ENCODE measurements at places on chromosomes 3 and 15.
A peak's percentile ranks its signal among the peaks of the same experiment; 100 is the strongest.

DNA sequence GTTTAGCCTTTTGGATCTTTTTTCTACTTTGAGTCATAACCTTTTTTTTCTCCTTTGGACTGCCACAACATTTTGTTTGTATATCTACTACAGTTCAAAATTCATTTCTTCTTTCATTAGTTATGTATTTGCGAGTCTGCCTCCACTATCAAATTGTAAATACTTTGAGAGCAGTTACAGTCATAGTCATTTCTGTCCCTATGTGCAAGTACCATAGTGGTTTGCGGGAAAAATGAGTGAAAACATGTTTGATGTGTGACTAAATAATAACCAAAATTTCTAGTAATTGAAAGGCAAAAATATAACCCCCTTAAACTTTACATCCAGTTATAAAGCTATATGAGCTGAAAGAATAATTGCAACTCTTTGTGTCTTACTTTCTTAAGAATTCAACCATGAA is 45.8 kb upstream of the CCDC50 start:
- no peak for DNase-seq
- H3K4me3 ChIP-seq: no peak overlapping the region
- peaks cover 4% of the 10 kb centered on the region for H3K4me1 ChIP-seq
- H3K27ac ChIP-seq: no peak overlapping the region
- H3K36me3 ChIP-seq: no peaks in the 10 kb centered on the region
- H3K27me3 ChIP-seq: no peaks in the 10 kb centered on the region

- no peak overlapping the region for H3K4me3 ChIP-seq
- DNase-seq: no peak
- no peaks in the 10 kb centered on the region for H3K27me3 ChIP-seq
- H3K4me1 ChIP-seq: peaks cover 8% of the 10 kb centered on the region
- no peaks in the 10 kb centered on the region for H3K36me3 ChIP-seq
These were observed 247.3 kb upstream of the SUCLG2 start for GRCh38 chr3:67901681-67902080.

DNA sequence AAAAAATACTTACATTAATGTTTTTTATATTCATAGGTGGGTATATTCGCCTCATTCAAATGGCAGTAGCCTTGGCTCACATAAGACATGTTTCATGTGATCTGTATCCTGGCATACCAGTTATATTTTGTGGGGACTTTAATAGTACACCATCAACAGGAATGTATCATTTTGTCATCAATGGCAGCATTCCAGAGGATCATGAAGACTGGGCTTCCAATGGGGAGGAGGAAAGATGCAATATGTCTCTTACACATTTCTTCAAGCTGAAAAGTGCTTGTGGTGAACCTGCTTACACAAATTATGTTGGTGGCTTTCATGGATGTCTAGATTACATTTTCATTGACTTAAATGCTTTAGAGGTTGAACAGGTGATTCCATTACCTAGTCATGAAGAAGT is 3.5 kb downstream of the PDE12 start:
- no peaks in the 10 kb centered on the region for H3K27me3 ChIP-seq
- H3K36me3 ChIP-seq: peaks cover 14% of the 10 kb centered on the region
- H3K4me1 ChIP-seq: peaks cover 30% of the 10 kb centered on the region
- H3K27ac ChIP-seq: no peak overlapping the region
- H3K4me3 ChIP-seq: no peak overlapping the region

- H3K27ac ChIP-seq: no peak overlapping the region
- no peak for DNase-seq
- H3K36me3 ChIP-seq: peaks cover 57% of the 10 kb centered on the region
- H3K27me3 ChIP-seq: no peaks in the 10 kb centered on the region
- no peak overlapping the region for H3K4me3 ChIP-seq
These were observed 33.7 kb upstream of the TTBK2 start for GRCh38 chr15:42954291-42954690.

DNA sequence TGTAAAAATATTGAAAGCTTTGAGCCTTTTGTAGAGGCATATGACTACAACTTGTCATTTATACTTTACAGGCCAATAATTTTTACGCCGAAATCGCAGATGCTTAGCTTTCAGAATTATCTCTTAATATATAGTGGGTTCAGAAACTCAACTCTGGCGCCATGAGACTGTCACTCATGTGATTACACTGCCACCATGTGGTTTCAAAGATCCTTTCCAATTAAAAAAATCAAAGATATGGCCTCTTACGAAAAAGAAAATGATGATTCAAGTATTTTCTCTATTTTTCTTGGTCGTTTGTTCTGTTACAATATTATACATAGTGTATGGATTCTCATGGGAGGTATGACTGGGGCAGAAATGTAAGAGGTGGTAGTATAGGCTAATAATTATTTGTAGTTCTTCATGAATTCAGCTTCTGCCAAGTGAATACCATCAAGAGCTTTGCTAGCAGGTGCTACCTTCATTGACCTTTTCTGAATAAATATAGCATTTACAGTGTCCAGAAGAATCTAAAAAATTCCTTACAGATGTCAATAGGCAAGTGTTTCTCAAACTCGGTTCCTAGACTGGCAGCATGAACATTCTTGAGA is 751.7 kb upstream of the GOLIM4 start:
- H3K4me1 ChIP-seq: no peaks in the 10 kb centered on the region
- no peaks in the 10 kb centered on the region for H3K36me3 ChIP-seq
- peak; percentile 15 for DNase-seq
- no peak overlapping the region for H3K27ac ChIP-seq
